Neural progenitor cell (in vitro differentiated cells): ENCODE measurements at places on chromosomes 13 and 19. TPM values are rescaled to one million over a fixed set of nuclear protein-coding genes. Genes with fewer than 3 reads are reported as not detected.

DNA sequence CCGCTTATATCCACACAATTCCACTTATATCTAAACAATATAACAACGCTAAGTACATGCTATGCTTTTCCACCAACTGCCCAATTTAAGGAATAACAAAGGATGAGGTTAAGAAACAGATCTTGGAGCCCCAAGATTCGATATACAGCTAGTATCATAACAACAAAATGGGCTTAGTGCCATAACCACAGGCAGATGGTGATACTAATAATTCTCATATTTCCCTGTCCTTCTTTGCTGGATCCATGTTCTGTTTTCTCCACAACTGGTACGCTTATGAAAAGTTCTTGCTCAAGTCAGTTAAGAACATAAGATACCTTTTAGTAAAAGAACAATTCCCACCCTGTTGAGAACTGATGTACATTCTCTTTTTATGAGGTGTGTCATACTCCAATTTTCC lies 33.9 kb downstream of the CAB39L start:
- H3K27ac ChIP-seq = no peak overlapping the region
- peaks cover 5% of the 10 kb centered on the region for H3K4me1 ChIP-seq
- no peak overlapping the region for H3K4me3 ChIP-seq
- DNase-seq = no peak

- no peaks in the 10 kb centered on the region for H3K27me3 ChIP-seq
- no peaks in the 10 kb centered on the region for H3K4me1 ChIP-seq
- no peak overlapping the region for H3K4me3 ChIP-seq
- DNase-seq = no peak
Observed at GRCh38 chr19:30202060-30202600, 170.1 kb upstream of the ZNF536 start.

DNA sequence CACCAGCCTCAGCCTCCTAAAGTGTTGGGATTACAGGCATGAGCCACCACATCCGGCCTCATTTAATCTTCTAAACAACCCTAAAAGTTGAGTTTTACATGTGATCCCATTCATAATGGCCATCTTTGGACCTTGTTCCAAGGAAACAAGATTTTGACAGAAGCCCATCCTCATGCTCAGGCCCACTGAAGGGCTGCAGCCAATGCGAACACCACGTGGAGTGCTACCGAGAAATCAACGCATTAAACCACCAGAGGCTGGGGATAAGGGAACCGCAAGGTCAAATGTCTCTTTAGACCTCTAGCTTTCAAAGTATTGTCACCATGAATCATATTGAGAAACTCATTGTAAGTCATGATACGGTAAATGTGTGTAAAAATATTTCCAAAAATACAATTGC lies 49.4 kb upstream of the DOCK9 start:
- no peak overlapping the region for H3K4me3 ChIP-seq
- no peaks in the 10 kb centered on the region for H3K4me1 ChIP-seq
- H3K27ac ChIP-seq = no peak overlapping the region
- no peak for DNase-seq
- H3K27me3 ChIP-seq = no peaks in the 10 kb centered on the region
- H3K36me3 ChIP-seq = no peaks in the 10 kb centered on the region

The PTH2 gene
- not detected in 2 replicates for total RNA-seq
